Effector memory CD4-positive, alpha-beta T cell (primary cell): ENCODE measurements at places on chromosomes 1 and 21.

DNA sequence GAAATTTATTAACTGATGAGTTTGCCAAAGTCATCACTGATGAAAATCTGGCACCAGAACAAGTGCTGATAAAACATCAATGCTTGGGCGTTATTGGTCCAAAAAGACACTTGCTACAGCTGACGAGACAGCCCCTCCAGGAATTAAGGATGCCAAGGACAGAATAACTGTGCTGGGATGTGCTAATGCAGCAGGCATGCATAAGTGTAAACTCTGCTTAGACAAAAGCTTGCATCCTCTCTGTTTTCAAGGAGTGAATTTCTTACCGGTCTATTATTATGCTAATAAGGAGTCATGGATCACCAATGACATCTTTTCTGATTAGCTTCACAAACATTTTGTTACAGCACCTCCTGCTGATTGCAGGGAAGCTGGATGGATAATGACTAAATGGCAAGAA lies 402.0 kb downstream of the LTN1 start:
- no peaks in the 10 kb centered on the region for H3K4me1 ChIP-seq
- no peak for DNase-seq
- H3K27me3 ChIP-seq, result no peaks in the 10 kb centered on the region
- no peak overlapping the region for H3K27ac ChIP-seq

DNA sequence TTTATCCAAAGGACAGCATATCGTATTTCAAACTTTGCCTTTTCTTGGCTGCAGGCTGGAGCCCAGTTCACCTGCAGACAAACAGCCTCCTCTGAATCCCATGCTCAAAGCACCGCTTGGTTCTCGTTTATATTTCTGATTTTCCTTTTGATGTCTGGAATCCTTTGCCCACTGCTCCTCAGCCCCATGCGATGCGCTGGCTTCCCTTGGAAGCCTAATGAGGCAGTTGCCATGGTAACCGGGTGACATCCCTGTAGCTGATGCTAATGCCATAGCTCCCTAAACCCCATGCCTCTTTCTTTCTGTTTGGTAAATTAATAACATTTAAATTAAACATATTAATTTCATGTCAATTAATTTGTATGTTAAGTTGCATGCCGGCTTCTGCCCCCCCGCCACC lies 327.1 kb downstream of the PRDM2 start:
- H3K27ac ChIP-seq, result no peak overlapping the region
- H3K27me3 ChIP-seq, result no peaks in the 10 kb centered on the region
- H3K4me1 ChIP-seq, result no peaks in the 10 kb centered on the region
- H3K4me3 ChIP-seq, result no peak overlapping the region
- no peak for DNase-seq
- no peaks in the 10 kb centered on the region for H3K36me3 ChIP-seq

DNA sequence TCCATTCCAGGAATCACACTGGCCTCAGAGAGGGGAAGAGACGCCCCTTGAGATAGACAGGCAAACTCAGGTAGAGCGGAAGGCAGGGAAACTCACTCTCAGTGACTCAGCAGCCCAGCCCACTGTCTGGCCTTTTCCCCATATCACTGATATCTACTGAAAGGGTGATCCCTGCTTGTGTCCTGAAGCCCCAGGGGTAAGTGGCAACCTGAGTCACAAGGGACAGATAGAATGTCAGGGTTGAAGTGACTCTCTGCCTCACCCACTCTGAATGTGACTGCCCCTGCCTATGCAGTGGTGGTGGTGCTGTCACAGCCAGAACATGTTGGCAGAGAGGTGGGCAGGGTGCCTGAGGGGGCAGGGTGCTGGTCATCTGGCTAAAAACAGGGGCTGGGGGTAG lies 157.5 kb upstream of the FGGY start:
- H3K27me3 ChIP-seq, result no peaks in the 10 kb centered on the region
- no peaks in the 10 kb centered on the region for H3K4me1 ChIP-seq
- no peak overlapping the region for H3K27ac ChIP-seq
- no peak for DNase-seq

DNA sequence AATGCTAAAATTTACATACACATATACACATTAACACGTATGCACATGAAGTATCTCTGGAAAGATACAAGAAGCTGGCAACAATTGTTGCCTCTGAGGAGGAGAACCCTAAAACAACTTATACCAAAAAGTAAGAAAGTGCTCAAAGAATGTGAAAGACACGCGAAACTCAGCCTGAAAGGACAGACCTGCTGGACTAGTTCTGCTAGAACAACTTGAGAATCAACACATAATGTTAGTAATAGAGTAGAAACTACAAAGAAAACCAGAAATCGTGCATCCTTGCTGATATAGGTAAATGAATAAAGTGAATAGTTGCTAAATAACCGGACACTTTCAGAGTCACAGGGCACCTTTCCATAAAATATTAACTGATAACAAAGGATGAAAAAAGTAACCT lies 242.5 kb downstream of the RERE start:
- no peak overlapping the region for H3K27ac ChIP-seq
- no peaks in the 10 kb centered on the region for H3K36me3 ChIP-seq
- H3K4me1 ChIP-seq, result no peaks in the 10 kb centered on the region

DNA sequence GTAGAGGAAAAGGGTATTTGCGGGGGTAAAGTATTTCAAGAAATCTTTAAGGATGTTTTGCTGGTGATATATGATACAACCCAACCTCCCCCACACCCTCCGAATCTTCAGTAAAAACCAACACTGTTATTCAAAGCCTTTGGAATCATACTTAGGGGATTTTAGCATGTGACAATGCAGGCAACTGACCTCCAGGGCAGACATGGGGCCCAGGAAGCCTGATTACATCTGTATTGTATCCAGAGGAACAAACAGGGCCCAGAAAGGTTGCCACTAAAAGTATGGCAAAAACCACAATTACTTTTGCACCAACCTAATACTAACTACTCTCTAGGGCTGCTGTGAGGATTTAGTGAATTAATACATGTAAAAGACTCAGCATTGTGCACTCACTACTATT lies 43.9 kb upstream of the CNN3 start:
- no peak for DNase-seq
- no peaks in the 10 kb centered on the region for H3K36me3 ChIP-seq

DNA sequence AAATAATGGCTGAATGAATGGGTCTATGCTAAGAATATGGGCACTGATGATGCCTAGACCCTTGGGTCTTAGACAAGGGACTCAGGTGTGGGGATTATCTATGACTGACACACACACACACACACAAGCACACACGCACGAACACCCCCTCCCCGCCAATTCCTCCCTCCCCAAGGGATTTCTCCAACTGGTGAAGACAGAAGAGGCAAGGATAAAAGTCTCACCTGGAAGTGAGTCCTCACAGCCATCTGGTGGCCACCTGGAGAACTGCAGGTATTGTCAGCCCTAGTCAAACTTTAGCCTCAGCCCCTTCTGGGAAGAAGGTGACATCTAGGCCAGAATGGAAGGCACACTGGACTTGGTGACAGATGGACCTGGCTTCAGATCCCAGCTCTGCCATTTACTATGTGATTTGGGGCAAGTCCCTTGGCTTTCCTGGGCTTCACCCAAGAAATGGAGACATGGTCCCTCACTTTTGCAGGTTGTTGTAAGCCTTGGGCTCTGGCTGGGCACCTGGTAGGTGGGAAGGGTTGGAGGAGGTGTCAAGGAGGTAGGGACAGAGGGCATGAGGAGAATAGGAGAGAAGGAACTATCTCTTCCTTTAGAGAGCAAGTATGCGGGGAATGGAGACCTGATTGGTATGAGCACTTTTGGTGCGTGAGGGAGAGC lies 4.0 kb upstream of the GPR3 start:
- peak; percentile 55 for DNase-seq
- peaks cover 13% of the 10 kb centered on the region for H3K4me1 ChIP-seq
- no peaks in the 10 kb centered on the region for H3K36me3 ChIP-seq
- no peaks in the 10 kb centered on the region for H3K27me3 ChIP-seq
- H3K4me3 ChIP-seq, result no peak overlapping the region
- no peak overlapping the region for H3K27ac ChIP-seq

DNA sequence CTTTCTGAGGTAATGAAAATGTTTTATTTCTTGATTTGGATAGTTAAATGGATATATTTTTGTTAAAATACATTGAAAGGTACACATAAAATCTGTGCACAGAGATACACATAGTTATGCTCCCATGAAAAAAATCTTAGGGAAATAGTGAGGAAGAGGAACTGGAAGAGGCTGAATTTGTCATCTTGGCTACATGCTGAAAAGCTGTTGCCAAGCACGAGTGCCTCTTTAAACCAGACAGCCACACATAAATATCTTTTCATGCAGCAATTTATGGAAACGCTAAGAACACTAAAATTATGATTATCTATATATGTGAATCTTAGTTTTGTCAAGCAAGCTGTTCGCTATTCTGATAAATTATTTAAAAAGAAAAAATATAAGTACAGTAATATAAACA lies 12.8 kb upstream of the ADAR start:
- no peaks in the 10 kb centered on the region for H3K36me3 ChIP-seq
- H3K4me3 ChIP-seq, result no peak overlapping the region
- H3K27me3 ChIP-seq, result no peaks in the 10 kb centered on the region
- no peak overlapping the region for H3K27ac ChIP-seq
- no peaks in the 10 kb centered on the region for H3K4me1 ChIP-seq

- no peak overlapping the region for H3K27ac ChIP-seq
- H3K4me1 ChIP-seq, result no peaks in the 10 kb centered on the region
- no peaks in the 10 kb centered on the region for H3K36me3 ChIP-seq
- no peak overlapping the region for H3K4me3 ChIP-seq
- H3K27me3 ChIP-seq, result no peaks in the 10 kb centered on the region
- DNase-seq, result no peak
These were observed 116.4 kb downstream of the USH2A start for GRCh38 chr1:216306830-216307229.

DNA sequence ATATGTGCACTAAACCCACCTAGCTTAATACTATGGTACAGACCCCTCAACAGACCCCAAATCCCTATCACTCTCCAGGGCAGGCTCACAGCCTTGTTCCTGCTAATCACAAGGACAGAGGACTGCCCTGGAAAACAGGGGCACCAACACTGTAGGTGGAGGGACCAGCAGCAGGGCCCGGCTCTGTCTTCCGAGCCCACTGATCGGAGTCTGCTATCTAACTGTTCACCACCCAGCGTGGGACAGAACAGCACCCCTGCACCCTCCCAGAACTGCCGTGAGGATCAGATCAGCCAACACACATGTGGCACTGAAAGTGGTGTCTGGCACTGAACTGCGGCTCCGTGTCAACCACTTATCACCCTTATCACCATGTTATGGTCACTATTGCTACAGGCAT lies 6.2 kb downstream of the WDR4 start:
- H3K36me3 ChIP-seq, result peaks cover 46% of the 10 kb centered on the region
- no peaks in the 10 kb centered on the region for H3K27me3 ChIP-seq
- no peaks in the 10 kb centered on the region for H3K4me1 ChIP-seq
- no peak for DNase-seq
- no peak overlapping the region for H3K27ac ChIP-seq

GRCh38 chr1:22132517-22133235 lies 10.2 kb downstream of the WNT4 start:
- H3K27ac ChIP-seq, result no peak overlapping the region
- no peaks in the 10 kb centered on the region for H3K27me3 ChIP-seq
- no peaks in the 10 kb centered on the region for H3K36me3 ChIP-seq
- H3K4me1 ChIP-seq, result no peaks in the 10 kb centered on the region
- no peak overlapping the region for H3K4me3 ChIP-seq

- H3K27me3 ChIP-seq, result no peaks in the 10 kb centered on the region
- no peaks in the 10 kb centered on the region for H3K36me3 ChIP-seq
- no peak for DNase-seq
These were observed 70.8 kb upstream of the KCND3 start for GRCh38 chr1:112060261-112060660.

DNA sequence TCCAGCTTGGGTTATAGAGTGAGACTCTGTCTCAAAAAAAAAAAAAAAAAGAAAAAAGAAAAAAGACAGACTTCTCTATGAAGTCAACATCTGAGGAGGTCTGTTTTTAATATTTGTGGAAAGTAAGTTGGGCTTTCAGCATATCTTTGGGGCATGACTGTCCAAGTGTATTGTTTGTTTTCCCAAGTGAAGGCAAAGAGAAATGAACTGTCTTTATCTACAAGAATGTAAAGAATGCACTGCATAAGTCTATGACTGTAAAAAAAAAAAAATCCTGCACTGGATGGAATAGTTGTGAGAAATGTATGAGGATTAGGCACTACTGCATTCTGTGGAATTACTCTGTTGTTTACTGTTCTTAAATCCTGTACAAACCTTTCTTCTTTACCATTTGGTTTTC lies 45.6 kb upstream of the TMEM61 start:
- H3K36me3 ChIP-seq, result no peaks in the 10 kb centered on the region
- no peaks in the 10 kb centered on the region for H3K27me3 ChIP-seq
- no peaks in the 10 kb centered on the region for H3K4me1 ChIP-seq
- no peak overlapping the region for H3K27ac ChIP-seq

GRCh38 chr1:14572861-14573260 lies 25.6 kb upstream of the KAZN start:
- no peak overlapping the region for H3K27ac ChIP-seq
- H3K4me3 ChIP-seq, result no peak overlapping the region
- DNase-seq, result no peak

DNA sequence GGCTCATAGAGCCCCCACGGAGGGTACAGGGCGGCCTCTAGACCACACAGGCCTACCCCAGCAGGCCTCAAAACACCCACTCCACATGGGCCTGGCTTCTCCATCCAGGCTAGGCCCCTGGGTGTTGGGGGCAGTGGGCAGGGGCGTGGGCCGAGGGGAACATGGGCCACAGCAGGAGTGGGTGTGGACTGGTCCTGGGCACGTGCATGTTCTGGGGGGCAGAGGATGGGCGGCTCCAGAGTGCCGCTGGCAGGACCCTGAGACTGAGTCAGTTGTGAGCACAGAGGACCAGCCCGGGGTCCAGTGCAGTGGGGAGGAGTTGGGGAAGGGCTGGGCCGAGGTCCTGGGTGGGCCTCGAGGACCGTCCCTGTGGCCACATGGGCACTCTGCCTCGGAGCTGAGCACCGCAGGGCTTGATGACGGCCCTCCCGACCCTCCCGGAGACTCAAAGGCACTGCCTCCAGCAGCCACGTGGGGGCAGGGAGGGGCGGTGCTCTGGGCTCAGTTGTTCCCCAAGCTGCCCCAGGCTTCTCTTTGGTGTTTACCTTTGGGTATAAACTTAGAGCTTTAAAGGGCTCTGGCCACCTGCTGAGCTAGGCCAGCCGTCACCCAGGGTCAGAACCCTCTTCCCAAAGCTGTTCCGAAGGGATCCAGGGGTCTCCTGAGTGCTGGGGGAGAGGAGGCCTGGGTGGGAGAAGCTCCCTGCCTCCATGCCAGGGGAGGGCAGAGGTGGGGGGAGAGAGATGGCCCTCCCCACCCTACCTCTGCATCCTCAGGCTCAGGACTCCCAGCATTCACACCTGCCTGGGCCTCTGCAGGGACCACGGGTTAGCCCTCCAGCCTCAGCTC lies 79.9 kb downstream of the MORN1 start:
- H3K27me3 ChIP-seq, result no peaks in the 10 kb centered on the region
- peak; percentile 46 for DNase-seq
- H3K27ac ChIP-seq, result peak overlapping the region; percentile 58
- peaks cover 37% of the 10 kb centered on the region for H3K4me1 ChIP-seq
- no peak overlapping the region for H3K4me3 ChIP-seq

GRCh38 chr1:218305472-218306064 lies 20.5 kb downstream of the RRP15 start:
- no peak for DNase-seq
- H3K4me1 ChIP-seq, result no peaks in the 10 kb centered on the region
- no peaks in the 10 kb centered on the region for H3K27me3 ChIP-seq
- H3K27ac ChIP-seq, result no peak overlapping the region

GRCh38 chr1:19080721-19081120 lies 124.2 kb upstream of the IFFO2 start:
- no peak overlapping the region for H3K4me3 ChIP-seq
- no peak overlapping the region for H3K27ac ChIP-seq
- no peaks in the 10 kb centered on the region for H3K27me3 ChIP-seq
- H3K4me1 ChIP-seq, result no peaks in the 10 kb centered on the region
- H3K36me3 ChIP-seq, result peaks cover 96% of the 10 kb centered on the region
